ENCODE measurements at places on chromosomes 4 and X.

- no peak for DNase-seq
These were observed 13.3 kb downstream of the UBA6 start for GRCh38 chr4:67687636-67688035.

DNA sequence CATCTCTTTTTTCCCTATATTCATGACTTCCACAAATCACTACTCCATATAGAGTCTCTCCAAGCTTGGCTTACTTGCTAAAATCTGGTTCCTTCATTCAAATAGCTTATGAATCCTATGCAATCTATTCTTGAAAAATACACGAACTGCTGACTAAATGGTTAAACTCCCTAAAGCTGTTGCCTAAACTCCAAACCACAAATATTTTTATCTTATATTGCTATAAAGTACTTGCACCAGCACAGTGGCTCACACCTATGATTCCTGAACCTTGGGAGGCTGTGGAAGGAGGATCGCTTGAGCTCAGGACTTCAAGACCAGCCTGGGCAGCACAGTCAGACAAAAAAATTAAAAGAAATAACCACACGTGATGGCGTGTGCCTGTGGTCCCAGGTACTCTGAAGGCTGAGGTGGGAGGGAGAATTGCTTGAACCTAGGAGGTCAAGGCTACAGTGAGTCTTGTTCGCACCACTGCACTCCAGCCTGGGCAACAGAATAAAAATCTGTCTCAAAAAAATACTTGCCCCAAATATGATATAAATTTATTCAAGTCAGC lies 2.2 kb downstream of the FBXO8 start:
- DNase-seq: no peak

DNA sequence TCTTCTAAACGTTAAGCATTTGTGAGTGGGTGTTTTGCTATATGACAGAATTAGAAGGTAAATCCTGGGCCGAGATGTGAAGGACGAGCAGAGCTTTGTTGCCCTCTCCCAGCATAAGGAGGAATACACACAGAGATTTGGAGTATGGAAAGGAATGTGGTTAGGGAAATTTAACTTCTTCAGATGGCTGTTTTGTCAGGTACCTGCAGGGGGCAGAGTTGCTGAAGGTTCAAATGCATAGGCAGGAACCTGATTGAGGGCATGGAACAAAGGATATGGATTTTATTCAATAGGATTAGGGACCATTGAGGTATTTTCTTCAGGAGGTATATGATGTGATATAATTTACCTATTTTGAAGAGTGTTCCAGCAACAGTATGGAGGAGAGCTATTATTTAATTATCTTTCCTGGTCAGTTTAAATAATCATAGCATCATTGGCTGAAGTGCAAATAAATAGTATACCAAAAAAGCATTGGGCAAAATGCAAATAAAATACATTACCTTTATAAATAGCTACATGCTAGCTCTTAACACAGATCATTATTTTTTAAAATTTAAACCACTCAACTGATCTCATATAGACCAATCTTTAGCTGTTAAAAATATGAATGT lies 143.6 kb downstream of the SLIT2 start:
- no peak for DNase-seq

GRCh38 chr4:158129694-158130093 lies 43.1 kb downstream of the GASK1B start:
- no peak for DNase-seq

DNA sequence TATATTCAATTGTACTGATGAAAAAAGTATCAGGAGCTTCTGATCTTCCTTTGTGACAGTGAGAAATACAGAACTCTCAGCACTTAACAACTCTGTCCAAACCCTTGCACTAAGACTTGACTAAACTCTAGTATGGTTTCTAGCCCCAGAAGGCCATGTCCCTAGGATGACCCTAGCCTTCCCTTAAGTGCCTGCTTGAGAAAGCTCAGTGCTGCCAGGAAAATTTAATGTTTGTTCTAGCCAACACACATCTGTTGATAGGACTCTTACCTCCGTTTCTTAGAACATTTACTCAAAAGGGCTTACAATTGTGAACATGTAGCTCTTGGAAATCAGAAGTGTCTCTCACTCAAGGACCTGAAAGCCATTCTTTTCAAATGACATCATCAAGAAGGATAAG lies 1055.2 kb upstream of the FTHL17 start:
- DNase-seq: no peak

- no peak for DNase-seq
These were observed 914.2 kb upstream of the LCORL start for GRCh38 chr4:18935659-18936345.

DNA sequence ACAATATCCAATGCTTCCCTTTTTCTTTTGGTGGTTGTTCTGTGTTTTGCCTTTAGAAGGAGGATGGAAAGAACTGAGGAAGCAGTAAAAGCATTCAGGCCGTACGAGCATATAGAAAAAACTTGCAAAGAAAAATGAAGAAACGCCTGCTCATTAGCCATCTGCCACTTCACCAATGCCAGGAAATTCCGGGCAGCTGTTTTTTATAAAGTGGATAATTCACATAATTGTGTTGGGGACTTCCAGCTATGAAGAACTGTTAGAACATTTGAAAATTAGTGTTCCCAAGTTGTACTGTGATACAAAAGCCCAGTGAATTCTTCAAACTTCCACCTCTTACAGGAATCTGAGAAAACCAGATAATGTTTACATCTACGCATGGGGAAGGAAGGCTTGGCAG lies 11.7 kb downstream of the RELL1 start:
- DNase-seq: no peak

- DNase-seq: no peak
These were observed 1.4 kb downstream of the DGKK start for GRCh38 chrX:50469206-50469605.

DNA sequence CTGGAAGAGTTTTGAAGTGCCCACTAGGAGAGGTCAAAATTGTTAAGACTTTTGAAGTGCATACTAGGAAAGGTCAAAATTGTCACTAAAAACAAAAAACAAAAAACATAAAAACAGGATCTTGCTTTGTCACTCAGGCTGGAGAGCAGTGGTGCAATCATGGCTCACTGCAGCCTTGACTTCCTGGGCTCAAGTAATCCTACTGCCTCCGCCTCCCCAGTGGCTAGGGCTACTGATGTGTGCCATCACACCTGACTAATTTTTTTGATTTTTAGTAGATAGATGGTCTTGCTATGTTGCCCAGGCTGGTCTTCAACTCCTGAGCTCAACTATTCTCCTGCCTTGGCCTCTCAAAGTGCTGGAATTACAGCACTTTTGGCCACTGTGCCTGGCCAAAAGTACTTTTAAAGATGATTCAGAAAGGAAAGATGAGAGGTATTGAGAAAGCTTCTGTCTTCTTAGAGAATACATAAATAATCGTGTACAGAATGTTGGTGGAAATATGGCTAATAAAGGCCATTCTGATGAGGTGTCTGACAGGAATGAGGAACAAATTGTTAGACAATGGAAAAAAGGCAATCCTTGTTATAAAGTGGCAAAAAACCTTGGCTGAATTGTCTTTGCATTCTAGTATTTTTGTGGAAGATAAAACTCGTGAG lies 43.3 kb upstream of the STX18 start:
- no peak for DNase-seq
